Bone marrow (tissue), 2 donors: ENCODE measurements at places on chromosomes 5 and 9.

DNA sequence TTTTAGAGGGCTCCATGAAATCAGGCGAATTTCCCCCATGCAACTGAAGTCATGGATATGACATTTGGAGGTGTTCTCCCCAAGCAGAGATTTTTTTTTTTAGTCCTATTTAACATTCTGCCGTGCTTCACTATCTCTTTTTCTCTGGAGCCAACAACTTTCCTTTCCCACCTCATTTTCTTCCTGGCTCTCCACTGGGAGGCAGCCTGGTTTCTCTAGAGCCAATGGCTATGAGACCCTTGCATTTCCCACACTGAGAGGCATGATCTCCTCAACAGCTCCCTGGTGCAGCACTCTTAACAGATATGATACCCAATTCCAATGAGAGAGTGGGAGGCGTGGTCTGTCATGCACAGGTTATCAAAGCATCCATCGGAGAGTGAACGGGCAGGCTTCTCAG, 310.8 kb downstream of the DRD1 start:
- DNase-seq = no peak

DNA sequence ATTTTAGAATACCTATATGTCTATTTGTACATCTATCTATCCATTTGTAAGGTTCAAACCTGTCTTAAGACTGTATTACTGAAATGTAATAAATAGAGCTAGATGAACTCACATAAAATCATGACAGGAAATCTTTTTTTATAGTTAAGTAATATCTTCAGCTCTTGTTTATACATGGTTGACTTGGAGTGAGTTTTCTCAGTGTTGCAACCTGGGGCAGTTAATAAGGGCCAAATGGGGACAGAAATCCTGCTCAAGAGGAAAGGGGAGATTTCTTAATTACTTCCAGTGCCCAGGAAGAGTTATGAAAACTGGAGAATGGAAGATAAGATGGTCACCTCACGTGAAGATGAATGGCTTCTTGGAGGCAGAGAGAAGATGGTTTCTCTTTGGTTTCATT, 265.1 kb upstream of the FBXL7 start:
- DNase-seq = no peak

DNA sequence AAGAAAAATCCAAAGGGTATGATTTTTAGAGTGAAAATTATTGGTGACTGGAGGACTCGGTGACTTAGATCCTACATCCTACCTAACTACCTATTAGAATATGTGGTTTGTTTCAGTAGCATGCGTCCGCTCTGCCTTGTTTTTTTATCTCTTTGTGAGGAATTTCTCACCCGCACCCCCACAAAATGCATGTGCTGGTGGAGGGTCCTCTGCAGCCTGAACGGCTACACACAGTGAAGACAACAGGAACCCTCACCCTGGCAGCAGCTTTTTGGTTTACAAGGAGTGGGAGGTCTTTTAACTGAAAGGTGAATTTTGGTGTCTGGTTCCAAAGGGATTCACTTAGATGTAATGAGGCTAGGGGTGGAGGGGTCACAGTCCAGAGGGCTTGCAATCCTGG, 115.5 kb downstream of the GNA14 start:
- DNase-seq = no peak

- no peak for DNase-seq
These were observed 881 bp downstream of the TNFAIP8 start for GRCh38 chr5:119356612-119357188.

DNA sequence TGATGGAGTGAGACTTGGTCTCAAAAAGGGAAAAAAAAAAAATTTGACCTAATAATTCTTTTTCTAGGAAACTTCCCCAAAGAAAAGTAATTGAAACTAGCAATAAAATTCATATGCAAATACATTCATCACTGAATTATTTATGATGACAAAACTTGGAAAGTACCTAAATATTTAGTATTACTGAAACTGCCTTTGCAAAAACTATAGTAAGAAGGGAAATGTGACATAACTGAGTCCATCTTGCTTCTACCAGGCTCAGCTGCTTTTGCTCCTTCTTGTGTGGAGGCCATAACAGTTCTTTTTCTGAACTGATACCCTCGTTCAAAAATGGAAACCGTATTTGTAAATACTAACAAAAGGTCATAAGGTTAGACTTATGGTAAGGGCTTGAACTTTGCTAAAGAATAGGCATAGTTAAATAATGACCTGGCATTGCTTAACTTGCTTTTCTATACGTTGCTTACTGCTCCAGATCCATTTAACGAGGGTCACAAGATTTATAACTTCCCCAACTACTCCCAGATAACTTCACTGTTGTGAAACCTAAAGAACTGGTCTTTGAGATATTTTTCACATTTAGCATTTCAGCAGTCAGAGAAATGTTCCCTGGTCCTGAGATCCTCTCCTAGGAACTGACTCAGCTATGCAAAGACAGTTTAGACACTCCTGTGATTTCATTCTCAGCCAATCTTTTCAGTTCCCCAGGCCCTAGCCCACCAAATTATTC, 68.4 kb downstream of the CFAP95 start:
- DNase-seq = no peak

DNA sequence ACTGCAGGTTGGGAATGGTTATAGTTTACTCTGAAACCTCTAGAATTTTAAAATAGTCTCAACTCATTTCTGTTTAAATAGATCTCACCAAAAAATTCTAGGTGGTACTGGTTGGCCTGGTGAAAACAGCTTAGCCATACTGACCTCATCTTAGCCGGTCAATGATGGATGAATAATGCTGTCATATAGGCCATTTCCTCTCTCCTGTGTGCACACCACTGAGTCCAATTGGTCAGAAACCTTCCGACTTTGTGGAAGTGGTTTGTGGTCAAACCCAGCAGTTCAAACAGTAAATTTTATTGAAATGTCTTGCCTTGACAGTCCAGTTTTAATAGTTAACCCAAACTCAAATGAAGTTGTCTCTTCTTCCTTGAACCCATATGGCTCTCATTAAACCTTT, 98.6 kb downstream of the GIN1 start:
- no peak for DNase-seq

DNA sequence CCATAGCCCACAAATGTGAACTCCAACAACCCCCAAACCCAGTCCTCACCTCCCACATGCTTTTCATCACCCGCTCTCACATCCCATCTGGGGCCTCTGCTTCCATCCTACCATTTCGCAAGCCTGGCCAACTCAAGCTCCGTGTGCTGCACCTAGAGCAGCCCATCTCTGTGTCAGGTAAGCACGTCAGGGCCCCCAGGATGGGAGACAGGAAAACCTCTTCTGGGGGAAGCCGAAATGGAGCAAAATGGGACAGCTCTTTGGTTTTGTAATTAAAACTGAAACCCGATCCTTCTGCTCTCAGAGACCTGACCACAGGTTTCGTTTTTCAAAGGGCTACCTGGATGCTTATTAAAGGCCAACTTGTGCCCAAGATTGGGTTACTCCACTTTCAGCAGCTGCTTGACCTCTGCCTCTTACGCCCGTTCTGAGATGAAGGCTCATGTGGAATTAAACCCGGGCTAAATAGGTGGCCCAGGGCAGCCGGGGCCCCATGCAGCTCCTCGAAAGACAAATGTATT, 287.7 kb downstream of the SLIT3 start:
- no peak for DNase-seq

GRCh38 chr9:36964791-36965190, 69.3 kb downstream of the PAX5 start:
- DNase-seq = no peak

DNA sequence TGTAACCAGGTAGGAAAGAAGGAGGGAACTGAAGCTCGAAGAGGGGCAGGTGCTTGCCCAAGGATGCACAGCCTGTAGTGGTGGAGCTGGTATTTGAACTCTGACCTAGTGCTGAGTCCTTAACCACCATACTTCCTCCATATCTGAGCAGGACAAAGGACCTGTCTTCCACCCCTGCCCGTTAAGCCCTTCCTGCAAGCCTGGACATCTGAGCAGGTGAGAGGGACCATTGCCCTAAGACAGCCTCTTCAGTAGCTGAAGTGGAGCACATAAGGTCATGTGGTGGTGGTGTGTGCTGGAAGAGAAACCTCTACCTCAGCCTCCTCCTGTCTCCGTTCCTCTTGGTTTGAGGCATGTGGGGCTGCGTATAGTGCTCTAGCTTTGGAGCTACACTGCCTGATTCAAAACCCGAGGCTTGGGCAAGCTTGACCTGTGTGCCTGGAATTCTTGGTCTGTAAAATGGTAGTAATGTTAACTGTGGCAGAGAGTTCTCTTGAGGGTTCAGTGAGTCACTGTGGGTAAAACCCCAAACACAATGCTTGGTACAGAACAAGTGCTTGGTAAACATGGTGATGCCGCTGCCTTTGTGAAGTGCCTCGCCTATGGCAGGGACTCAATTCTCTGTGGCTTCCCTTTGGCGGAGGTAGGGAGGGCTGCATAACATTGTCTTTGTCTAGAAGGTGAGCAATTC, 7.4 kb downstream of the GALNT10 start:
- no peak for DNase-seq

- no peak for DNase-seq
These were observed 52.7 kb downstream of the ADAMTSL1 start for GRCh38 chr9:18526685-18527084.

DNA sequence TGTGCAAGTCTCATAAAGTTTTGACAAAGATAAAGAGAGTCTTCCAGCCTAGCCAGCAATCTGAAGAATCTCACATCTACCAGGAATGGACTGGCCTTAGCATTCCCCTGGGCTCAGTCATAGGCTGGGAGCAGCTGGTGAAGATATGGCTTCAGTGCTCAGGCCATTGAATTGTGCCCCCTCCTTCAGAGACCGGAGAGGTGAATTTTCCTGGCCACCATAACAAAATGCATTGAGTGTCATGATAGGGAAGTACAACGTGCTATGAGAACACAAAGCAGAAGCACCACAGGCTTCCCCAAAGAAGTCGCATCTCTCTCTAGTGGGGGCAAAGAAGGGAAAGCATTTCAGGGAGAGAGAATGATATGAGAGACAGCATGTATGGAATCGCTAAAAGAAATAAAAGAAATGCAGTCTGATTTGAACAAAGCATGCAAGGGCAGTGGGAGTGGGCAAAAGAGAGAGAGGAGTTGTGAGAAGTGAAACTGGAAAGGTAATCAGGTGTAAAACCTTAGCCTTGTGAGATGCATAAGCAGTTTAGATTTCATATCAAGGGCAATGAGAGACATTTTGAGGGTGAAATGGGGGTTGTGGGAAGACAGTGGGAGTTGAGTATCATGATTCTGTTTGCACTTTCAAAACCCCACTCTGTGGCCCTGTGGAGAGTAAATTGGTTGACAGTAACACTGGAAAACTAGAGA, 57.1 kb upstream of the NMUR2 start:
- no peak for DNase-seq

DNA sequence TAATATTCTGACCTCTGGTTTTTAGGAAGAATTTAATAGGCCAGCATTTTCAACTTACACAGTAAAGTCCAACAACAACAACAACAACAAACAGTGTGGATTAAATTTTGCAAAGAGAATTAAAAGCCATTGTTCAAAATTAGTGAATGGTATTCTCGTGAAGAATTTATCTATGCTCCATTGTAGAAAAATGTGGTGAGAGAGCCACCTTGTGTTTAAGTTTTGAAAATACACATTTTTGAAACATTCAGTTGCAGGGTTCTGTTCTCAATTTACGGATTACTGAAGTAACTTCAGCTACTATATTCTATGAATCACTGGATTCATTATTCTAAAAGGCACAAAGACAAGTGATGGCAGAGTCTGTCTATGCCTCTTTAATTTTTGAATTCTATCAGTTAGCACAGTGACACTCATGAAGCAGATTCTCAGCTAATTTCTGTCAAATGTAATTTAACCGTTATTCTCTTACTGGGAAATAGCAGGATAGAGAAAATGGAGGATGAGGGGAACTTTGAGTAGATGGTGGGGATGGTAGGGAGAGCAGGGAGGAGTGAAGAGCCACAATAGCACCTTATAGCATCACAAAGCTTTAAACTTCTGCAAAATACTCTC, 11.0 kb downstream of the CCDC152 start:
- DNase-seq = no peak

GRCh38 chr5:158899211-158899610, 200.5 kb downstream of the EBF1 start:
- DNase-seq = no peak

- DNase-seq = no peak
These were observed 83.2 kb downstream of the PHAX start for GRCh38 chr5:126683912-126684311.

- no peak for DNase-seq
These were observed 297.9 kb upstream of the BRINP1 start for GRCh38 chr9:119667163-119667562.

DNA sequence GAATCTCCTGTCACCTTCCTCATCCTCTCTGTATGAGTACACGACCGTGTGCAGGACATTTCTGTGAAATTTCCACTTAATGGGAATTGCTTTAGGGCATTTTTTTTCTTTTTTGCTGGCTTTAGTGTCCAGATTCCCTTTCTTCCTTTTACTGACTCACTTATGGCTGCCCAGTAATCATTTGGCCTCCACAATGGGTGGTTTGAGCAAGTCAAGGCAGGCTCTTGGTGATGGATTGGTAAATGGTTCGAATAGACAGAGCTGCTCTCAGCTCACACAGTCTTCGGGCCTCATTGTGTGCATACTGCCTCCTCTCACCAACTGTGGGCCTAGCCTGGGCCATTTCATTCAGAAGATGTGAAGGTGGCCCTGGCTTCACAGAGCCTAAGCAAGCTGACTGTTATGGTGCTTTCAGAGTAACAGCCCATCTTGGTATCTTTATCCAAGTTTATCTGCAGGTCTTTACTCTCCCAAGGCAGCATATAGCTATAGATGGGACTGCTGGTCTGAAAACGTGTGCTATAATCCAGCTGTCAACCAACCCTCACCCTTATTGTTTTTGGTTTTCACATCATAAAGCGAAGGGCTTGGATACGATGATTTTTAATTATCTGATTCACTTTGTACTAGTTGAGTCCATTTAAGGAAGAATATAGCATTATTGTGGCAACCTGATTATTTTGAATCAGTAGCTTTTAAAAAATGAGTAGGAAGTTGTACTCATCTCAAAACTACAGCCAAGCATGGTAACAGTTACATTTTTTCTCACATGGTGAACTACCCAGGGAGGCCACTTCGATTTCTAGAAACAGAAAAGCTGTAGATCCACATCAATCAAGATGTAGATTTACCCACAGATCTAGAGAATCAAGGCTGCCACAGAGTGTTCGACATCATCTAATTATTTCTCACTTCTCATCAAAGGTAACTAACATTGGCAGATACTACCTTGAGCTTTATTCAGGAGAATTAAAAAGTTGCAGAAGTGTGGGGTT, 50.4 kb upstream of the CKMT2 start:
- DNase-seq = no peak

DNA sequence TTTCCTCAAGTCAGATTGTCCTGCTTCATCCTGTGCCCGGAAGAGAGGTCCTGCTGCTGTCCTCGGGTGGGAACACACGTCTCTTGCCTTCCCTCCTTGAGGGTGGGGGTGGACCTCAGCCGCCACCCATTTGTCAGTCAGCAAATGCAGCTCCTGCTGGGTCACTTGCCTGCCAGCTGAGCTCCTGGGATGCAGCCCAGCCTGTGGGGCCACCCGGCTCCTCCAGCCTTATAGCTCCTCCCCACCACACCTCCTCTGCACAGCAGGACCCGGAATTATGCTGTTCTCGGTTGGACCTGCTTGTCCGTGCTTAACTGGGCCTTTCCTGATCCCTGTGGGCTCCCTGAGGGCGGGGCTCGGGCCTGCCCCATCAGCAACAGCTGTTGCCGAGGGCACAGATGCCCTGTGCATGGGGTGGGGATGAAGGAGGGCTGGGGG, 52.7 kb downstream of the RXRA start:
- DNase-seq = no peak
